CD4-positive, alpha-beta T cell treated with Interleukin-10 for 1 hour (primary cell): ENCODE measurements at places on chromosomes 7 and 10.
A peak's percentile ranks its signal among the peaks of the same experiment; 100 is the strongest.

- no peak for DNase-seq
Measured at GRCh38 chr10:126061526-126061925, 165.2 kb downstream of the FANK1 start.

DNA sequence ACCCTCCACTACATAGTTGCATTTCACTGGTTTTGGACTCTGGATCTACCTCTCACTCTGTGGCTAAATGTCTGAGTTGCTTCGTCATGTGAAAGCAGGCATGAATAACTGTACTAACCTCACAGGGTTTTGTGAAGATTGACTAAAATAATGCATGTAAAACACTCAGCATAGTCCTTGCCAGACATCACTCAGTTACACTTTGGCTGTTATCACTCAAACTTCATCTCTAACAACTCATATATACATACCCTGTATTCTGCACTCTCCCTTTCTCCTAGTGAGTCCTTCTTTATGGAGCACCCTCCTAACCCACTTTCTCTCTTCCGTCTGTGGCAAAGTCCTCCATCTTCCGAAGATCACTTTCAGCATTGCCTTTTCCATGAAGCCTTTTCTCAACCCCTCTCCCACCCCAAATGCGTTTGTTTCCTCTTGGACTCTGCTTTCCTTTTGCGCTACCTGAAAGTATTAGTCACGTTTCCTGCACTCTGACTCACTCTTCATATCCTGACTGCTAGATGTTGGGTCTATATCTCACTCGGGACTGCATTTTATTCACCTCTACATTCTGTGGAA is 72.6 kb downstream of the OSBPL3 start:
- peak; percentile 55 for DNase-seq

GRCh38 chr7:25361863-25362262 is 133.6 kb upstream of the NPVF start:
- DNase-seq: no peak

- DNase-seq: no peak
Measured at GRCh38 chr10:24685958-24686540, 37.6 kb downstream of the ARHGAP21 start.

GRCh38 chr7:44390701-44391100 is 65.3 kb upstream of the CAMK2B start:
- no peak for DNase-seq
